ENCODE measurements at places on chromosomes 13 and 19.

DNA sequence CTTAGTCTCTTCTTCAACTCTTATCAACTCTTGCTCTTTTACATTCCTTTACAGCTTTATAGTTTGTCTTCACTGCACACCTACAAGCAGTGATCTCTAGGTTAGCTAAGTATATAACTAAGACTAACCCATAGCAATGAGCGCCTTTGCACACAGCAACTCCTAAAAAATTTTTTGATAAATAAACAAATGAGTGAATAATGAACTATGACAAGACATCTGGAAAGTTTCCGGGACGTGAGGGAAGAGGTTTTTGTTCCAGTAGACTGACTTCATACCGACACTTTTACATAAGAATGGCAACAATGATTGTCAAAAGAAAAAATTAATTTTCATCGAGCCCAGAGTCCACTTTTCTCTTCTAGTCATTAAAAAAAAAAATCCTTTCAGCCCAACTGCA, 98.3 kb downstream of the ELF1 start:
- no peak for DNase-seq

DNA sequence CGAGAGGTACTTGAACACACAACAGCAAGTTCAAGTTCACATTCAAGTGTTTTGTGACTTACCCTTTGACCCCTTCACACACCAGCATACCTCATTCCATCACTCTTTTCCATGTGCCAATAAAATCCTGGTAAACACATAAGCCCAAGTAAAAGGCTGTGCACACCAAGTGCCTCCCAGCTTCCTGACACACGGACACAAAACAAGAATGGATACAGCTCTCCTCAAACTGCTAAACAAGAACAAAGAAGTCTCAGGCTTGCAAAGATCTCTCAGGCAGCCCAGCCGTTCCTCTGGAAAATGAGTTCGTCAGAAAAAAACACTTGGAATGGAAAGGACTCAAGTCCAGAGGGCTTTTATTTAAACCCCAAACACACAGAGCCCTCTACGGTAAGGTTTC, 83.7 kb downstream of the NUFIP1 start:
- no peak for DNase-seq

GRCh38 chr19:11092181-11092538, 2.9 kb downstream of the LDLR start:
- no peak for DNase-seq

DNA sequence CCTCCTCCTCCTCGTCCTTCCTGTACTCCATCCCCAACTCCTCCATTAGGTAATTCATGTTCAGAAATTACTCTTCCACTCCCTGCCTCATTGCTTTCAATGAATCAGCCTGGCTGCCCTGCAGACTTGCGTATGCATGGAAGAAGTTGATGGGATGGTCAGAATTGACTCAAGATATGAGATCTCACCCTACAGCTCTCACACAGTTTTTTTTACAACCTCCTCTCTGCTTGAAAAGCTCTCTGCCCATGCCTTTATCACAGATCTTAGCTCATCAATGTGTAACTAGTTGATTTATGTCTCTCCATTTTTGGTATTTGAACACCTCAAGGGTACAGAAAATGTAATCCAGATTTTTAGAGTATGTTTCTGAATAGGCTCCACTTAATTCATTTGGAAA, 506.9 kb downstream of the TBC1D4 start:
- no peak for DNase-seq

DNA sequence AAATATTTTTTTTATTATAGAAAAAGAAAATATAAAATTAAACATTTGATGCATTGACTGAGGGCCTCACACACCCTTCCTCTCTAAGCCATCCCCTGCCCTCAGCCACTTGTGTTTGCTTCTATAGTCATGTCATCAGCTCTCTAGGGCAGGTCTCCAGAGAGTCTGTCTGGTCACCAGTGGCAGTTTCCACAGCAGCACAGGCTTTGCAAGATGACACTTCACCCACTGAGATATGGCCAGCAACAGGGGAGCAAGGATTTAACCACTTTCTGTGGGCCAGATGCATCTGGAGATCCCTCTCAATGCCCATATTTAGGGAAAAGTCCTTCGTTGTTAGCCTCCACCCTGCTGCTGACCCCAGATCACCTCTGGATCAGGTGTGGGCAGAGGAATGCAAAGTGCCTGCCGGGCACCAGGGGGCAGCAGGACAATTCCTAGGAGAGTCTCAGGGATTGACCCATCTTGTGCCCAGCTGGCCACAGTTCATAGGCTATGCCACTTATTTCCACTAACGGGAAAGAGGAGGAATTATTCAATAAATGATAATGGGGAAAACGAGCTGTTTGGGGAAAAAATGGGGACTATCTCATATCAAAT, 4.8 kb downstream of the ABCC4 start:
- DNase-seq = no peak
